ENCODE measurements at places on chromosomes 16 and 17.

GRCh38 chr17:27315322-27315721 is 21.4 kb downstream of the WSB1 start:
- DNase-seq = no peak

DNA sequence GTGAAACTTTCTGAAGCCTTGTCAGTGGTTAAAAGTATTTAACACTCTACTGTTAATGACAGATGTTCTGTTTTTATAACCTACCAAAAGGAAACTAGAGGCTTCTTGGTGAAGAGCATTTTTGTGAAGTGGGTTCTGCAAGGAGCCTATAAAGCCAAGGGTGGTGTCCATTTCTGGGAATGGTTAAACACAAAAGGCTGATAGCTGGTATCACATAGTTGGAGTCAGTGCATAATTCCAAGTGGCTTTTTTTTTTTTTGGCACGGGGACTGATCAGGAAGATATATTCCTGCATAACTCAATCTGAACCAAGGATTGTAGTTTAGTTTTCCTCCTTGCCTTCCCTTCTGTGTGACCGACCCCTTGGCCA is 27.6 kb upstream of the KPNB1 start:
- no peak for DNase-seq

GRCh38 chr16:90042946-90043514 is 23.8 kb upstream of the DBNDD1 start:
- DNase-seq = no peak

GRCh38 chr16:35639233-35640205 is 2180.1 kb downstream of the TP53TG3F start:
- no peak for DNase-seq

Measured in stimulated activated CD4-positive, alpha-beta T cell treated with anti-CD3 and anti-CD28 coated beads, Interleukin-2, amount 100 ng/mL, for 48 hours (primary cell).